Cardiac septum (tissue), 1 donor: ENCODE measurements at places on chromosomes 1 and 21.

- no peak for DNase-seq
Observed at GRCh38 chr1:67564193-67564592, 120.8 kb upstream of the GADD45A start.

DNA sequence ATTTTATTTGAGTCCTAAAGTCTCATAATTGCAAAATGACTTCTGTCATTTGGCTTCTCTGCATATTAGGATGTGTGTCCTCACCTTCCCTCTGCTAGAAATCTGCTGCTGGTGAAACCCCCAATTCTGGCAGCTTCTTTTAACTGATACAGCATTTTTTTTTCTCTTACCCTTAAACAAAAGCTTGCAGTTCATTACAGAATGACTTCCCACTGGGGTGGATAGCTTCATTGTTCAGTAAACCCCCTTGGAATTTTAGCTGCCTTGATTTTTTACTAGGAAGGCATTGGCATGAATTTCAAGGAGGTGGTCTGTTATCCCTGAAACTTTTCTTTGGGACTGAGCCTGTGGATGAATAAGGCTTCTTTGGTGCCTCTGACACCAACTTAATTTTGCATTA is 16.8 kb downstream of the TSEN15 start:
- DNase-seq, result no peak

GRCh38 chr1:64975740-64976139 is 9.4 kb upstream of the JAK1 start:
- DNase-seq, result no peak

- no peak for DNase-seq
Observed at GRCh38 chr1:58487002-58487401, 59.5 kb downstream of the OMA1 start.

- DNase-seq, result peak; percentile 22
Observed at GRCh38 chr1:5937373-5937857, 54.8 kb downstream of the NPHP4 start.

GRCh38 chr1:26915204-26915842 is 1.5 kb upstream of the NR0B2 start:
- DNase-seq, result peak; percentile 80

- DNase-seq, result no peak
Observed at GRCh38 chr1:5769146-5769545, 223.1 kb downstream of the NPHP4 start.

DNA sequence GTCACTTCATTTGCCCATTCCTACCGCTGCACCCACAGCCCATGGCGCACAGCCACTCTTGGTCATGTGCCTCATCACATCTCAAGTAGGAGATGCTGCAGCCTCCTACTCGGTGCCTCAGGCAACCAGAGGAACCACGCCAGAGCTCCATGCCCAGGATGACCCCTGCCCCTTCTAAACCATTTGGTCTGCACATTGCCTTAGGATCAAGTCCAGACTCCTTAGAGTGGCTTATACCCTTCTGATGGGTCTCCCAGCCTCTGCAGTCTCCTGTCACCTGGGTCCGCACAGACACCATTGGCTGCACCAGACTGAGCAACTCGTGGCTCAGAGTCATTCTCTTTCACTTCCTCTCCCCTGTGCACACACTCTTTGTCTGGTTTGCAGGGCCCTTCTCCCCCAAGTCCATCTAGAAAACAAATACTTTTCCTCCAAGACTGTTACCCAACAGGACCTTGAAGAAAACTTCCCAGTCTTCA is 2.2 kb upstream of the ADORA3 start:
- DNase-seq, result no peak

- DNase-seq, result no peak
Observed at GRCh38 chr21:30146558-30147282, 19.9 kb downstream of the CLDN17 start.

DNA sequence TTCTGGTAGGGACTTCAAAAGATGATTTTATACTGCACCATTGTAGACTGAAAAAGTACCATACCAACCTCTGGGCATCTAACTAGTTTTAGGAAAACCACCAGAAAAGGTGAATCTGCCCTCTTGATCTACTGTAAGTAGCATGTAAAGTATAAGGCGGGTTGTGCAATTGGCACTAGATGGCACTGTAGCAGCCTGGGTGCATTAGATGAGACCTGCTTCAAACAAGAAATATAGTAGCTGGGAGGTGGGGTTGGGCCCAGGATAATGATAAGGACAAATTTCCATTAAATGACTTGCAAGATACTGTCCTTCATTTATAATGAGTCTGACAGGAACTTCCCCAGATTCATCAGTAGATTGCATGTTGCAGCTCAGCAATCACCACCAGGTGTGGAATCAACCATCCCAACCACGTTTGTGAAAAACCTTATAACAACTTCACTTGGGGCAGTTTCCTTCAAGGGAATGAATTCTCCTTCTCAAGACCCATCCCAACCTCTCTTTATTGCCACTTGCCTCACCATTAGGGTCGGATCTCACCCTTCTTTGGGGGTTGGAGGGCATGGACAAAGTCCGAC is 37.3 kb upstream of the IL10 start:
- no peak for DNase-seq

DNA sequence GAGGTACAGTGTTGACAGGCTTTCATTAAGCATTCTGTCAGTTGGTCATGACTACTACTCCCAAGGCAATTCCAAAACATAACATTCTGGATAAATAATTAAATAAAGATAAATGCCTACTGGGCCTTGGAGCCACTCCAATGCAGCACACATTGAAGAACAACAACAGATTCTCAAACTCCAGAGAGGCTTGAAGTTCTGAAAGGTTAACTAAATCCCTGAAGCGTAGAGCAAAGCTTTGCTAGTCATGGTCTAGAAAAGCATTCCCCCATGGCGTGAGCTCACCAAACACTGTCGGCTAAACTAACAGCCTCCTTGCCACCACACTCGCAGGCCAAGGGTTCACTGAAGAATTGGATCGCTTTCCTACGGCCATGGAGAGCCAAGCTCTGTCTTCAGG is 268.0 kb downstream of the ATG4C start:
- no peak for DNase-seq

- no peak for DNase-seq
Observed at GRCh38 chr1:39533442-39533841, 42.0 kb downstream of the BMP8A start.

GRCh38 chr1:118254491-118255425 is 69.7 kb upstream of the SPAG17 start:
- DNase-seq, result no peak

GRCh38 chr21:29265690-29266479 is 32.8 kb upstream of the BACH1 start:
- DNase-seq, result no peak

DNA sequence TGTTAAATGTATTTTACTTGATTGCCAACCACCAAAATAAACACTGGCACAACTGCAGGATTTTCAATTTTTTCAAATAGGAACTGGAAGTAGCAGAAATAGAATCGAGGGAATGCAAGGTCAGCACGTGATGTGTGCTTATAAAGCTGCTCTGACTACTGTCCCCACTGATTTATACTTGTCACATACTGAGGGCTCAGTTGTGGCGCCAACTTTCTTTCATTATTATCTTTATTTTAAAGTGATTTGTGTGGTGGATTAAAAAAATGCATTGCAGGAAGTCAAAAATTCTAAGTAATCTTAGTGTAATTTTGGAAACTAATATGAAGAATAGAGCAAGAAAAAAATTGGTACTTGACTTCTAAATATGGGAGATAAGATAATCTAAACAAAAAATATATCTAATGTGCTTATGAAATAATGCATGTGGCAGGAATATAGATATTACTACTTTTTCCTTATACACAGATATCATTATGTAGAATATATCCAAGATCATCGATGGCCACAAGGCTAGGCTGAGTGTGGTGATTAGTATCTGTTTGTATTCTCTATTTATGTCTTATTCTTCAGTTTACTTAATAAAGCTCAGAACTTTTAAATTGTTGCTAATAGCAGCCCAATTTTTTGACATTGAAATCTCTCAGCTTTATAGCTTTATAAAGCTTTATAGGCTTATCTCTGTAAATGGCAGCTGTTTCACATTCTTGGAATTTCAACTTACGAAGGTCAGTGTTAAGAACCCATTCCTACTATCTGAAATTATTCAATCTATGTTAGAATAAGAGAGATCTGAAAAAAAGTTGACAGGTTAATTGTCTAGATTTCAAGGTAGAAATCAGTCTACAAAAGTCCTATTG is 404.5 kb upstream of the ADAMTS5 start:
- DNase-seq, result no peak

DNA sequence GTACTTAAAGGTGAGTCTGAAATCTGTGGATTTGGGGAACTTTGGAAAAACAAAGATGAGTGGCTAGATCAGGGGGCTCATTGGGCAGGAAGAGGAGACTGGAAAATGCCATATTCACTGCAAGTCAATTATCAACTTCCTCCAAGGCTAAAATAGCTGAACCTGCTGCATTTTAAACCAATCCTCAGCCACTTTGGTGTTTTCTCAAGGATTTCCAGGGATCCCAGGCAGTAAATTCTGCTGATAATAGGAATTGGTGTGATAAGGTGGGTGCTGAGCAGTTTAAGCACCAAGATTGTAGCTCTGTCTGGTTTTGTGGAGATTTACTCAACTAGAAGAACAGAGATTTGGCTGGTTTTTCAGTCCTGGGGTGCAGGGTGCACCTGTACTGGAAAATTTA is 153.9 kb upstream of the CAMK1G start:
- no peak for DNase-seq

DNA sequence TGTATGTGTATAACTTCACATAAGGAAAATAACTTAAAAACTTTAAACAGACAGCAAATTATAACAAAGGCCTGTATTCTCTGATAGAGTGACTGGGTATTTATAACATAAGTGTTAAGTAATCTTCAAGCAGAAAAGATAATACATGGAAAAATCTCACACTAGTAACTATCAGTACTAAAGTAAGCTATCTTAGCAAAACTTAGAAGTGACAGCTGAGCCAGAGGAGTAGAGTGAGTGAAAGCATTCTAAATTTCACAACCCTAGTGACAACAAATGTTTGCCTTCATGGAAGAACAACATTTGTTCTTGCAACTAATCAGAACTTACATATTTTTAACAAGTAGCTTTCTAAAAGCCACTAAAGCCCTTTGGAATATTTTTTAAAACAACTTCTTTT is 74.5 kb upstream of the B3GALT2 start:
- no peak for DNase-seq
